ENCODE measurements at places on chromosomes 6 and 20.
A peak's percentile ranks its signal among the peaks of the same experiment; 100 is the strongest.

DNA sequence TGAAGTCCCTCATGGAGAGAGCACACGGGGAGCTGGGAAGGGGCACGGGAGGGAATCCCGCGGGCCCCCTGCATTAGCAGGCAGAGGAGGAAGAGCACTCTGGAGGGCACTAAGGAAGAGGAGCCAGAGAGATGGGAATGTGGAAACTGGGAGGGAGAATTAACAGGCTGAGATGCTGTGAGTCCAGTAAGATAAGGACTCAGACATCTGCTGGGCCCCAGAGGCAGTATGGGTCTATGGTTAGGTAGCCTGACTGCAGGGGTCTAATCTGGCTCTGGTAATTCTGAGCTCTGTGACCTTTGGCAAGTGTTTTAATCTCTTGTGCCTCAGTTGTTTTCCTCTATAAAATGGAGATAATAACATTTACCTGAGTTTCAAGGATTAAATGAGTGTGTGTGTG is 15.7 kb upstream of the SRSF3 start:
- H3K27me3 ChIP-seq, result no peaks in the 10 kb centered on the region
- no peaks in the 10 kb centered on the region for H3K36me3 ChIP-seq
- no peak overlapping the region for H3K4me3 ChIP-seq
- DNase-seq, result no peak
- peaks cover 5% of the 10 kb centered on the region for H3K4me1 ChIP-seq
- H3K27ac ChIP-seq, result no peak overlapping the region

DNA sequence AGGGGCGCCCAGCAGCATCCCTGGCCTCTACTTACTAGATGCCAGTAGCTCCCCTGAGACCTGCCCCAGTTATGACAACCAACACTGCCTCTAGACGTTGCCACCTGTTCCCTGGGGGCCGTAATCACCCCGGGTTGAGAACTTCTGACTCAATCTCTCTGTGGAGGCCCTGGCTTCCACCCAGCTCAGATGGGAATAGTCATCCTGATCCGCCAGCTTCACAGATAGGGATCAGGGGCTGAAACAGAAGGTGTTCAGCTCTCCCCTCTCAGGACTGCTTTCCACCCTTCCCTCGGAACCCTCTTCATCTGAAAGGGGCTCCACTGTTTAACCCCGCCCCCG is 3.3 kb downstream of the CAPN11 start:
- no peak for DNase-seq
- no peaks in the 10 kb centered on the region for H3K36me3 ChIP-seq
- peaks cover 16% of the 10 kb centered on the region for H3K4me1 ChIP-seq
- H3K4me3 ChIP-seq, result no peak overlapping the region

DNA sequence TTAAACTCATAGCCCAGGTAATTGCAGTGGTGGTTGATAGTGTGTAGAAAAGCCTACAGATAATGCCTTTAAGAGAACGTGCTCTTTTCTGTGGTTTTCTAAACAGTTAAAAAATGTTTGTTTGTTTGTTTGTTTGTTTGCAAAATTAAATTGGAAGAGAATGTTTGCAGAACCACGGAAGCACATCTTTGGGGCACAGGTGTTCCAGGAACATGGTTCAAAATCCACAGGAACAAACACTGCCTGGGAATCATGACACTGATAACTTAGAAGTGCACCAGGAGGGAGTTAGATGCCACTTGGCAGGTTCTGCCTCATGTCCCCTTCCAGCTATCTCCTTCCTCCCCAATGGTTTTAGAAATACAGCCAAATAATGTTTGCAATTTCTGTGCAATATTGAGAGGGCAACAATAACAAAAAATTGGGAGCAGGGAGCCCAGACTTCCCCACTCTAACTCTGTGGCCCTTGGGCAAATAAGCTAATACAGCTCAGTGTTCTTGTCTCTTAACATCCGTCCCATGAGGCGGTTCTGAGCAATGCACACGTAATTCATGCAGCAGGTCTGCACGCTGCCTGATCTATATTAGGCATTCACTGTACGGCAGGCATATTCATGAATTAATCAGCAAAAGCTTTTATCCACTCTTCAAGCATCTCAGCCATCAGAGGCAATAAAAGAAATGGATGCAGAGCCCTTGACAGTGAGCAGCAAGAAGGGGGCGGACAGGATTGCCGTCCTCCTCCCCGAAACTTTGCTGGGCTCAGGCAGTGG is 274.3 kb upstream of the FOXQ1 start:
- no peaks in the 10 kb centered on the region for H3K4me1 ChIP-seq
- H3K27me3 ChIP-seq, result peaks cover 44% of the 10 kb centered on the region
- H3K36me3 ChIP-seq, result no peaks in the 10 kb centered on the region
- DNase-seq, result no peak

GRCh38 chr6:163825033-163825432 is 410.5 kb downstream of the QKI start:
- no peaks in the 10 kb centered on the region for H3K4me1 ChIP-seq
- no peak for DNase-seq
- no peaks in the 10 kb centered on the region for H3K36me3 ChIP-seq

DNA sequence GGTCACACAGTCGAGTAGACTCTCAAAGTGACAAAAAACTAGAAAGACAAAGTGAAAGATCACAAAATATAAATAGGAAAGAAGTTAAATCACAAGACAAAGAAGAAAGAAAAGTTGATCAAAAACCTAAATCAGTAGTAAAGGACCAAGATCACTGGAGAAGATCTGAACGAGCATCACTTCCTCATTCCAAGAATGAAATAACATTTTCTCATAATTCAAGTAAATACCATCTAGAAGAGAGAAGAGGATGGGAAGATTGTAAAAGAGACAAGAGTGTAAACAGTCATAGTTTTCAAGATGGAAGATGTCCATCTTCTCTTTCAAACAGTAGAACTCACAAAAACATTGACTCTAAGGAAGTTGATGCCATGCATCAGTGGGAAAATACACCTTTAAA is 31.6 kb upstream of the GJA10 start:
- peaks cover 14% of the 10 kb centered on the region for H3K4me1 ChIP-seq
- H3K4me3 ChIP-seq, result no peak overlapping the region

DNA sequence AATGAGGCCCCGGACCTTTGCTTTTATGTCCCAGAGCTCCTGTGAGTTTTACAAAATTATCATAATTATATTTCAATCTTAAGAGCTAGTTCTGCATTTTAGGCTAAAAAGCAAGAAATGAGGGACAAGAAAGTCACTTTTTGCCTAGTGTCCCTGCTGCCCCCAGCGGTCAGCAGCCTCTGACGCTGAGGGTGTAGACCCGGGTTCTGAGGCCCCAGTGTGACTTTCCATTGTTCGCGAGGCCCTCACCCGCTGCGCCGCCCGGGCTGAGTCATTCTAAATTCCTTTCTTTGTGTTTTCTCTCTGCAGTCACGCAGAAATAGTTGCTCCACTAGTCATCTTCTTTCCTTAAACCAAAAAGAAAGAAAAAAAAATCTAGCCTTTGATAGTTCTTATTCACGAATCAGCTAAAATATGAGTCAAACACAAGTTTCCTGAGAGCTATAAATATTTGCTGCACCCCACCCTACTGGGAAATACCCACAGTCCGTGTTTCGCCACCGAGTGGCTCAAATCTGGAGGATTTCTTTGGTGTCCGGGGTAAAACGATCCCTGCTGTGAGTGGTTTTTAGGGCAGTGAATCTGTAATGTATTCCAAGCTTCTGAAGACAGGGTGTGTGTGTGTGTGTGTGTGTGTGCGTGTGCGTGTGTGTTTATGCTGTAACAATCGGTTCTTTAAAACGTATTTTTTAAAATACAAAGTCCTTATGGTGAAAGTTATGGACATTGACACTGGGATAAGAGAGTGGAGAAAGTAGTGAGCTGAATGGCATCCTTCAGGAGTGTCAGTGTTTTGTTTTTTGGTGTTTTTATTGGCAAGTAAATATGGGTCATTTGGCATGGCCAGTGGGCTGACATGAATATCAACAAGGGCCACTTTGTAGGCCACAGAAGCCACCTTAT is 59.7 kb upstream of the EEF1A1 start:
- H3K27ac ChIP-seq, result peak overlapping the region; percentile 97
- H3K36me3 ChIP-seq, result peaks cover 2% of the 10 kb centered on the region
- DNase-seq, result peak; percentile 81
- no peaks in the 10 kb centered on the region for H3K27me3 ChIP-seq
- H3K4me3 ChIP-seq, result peak overlapping the region; percentile 64

GRCh38 chr20:45111285-45111684 is 3.7 kb downstream of the WFDC5 start:
- no peak overlapping the region for H3K27ac ChIP-seq
- no peak overlapping the region for H3K4me3 ChIP-seq
- no peaks in the 10 kb centered on the region for H3K36me3 ChIP-seq
- no peaks in the 10 kb centered on the region for H3K27me3 ChIP-seq
- DNase-seq, result no peak

- no peaks in the 10 kb centered on the region for H3K4me1 ChIP-seq
- no peak overlapping the region for H3K4me3 ChIP-seq
- no peak overlapping the region for H3K27ac ChIP-seq
- H3K27me3 ChIP-seq, result no peaks in the 10 kb centered on the region
Observed at GRCh38 chr6:35033683-35034082, 107.5 kb downstream of the TCP11 start.

- no peaks in the 10 kb centered on the region for H3K36me3 ChIP-seq
- no peak for DNase-seq
- no peak overlapping the region for H3K27ac ChIP-seq
- no peaks in the 10 kb centered on the region for H3K27me3 ChIP-seq
Observed at GRCh38 chr6:155066361-155066760, 71.2 kb downstream of the TIAM2 start.

DNA sequence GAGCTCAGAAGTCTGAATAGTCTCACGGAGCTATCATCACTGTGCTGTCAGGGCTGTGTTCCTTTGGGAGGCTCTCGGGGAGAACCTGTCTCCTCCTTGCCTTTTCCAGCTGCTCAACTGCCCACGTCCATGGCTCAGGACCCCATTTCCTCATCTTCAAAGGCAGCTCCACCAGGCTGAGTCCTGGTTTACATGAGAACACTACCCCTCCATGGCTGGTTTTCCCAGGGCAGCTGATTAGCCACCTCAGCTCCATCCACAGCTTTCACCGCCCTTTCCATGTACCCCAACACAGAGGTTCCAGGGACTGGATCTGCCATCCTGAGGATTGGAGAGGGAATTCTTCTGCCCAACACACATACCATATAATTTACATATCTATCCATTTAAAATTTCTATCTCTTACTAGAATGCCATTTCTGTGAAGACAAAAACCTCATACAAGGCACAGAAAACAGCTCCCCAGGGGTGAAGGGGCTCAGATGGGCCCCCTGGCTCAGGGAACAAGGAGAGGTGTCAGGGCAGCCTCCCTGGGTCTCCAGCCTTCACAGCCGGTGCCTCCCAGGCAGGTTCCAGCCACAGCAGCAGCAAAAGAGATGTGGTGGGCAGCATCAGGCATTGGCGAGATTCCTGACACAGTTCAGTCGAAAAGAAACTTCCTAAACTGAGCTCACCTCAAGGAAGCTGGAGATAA is 2.2 kb upstream of the RAET1E start:
- peaks cover 12% of the 10 kb centered on the region for H3K4me1 ChIP-seq
- H3K36me3 ChIP-seq, result no peaks in the 10 kb centered on the region
- H3K4me3 ChIP-seq, result no peak overlapping the region

DNA sequence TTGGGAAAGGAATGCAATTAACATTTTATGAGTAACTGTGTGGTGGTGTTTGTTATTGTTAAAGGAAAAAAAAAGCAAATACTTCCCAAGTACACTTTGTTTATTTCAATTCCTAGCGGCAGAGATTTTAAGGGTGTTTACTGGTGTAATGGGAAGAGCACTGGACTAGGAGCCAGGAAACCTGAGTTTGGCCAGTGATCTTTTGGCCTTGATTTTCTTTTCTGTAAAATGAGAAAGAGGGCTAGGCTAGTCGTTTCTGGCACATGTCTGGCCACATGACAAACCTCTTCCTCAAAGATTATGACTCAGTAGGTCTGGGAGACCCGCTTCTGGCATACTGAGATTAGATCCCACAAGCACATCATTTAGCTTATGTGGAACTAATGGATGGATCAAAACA is 428.1 kb upstream of the NOX3 start:
- DNase-seq, result no peak
- H3K4me1 ChIP-seq, result peaks cover 35% of the 10 kb centered on the region
- no peak overlapping the region for H3K27ac ChIP-seq

- H3K36me3 ChIP-seq, result peaks cover 71% of the 10 kb centered on the region
- H3K4me3 ChIP-seq, result no peak overlapping the region
- no peak overlapping the region for H3K27ac ChIP-seq
- no peak for DNase-seq
- no peaks in the 10 kb centered on the region for H3K27me3 ChIP-seq
Observed at GRCh38 chr6:126056355-126057004, 70.1 kb downstream of the TRMT11 start.

DNA sequence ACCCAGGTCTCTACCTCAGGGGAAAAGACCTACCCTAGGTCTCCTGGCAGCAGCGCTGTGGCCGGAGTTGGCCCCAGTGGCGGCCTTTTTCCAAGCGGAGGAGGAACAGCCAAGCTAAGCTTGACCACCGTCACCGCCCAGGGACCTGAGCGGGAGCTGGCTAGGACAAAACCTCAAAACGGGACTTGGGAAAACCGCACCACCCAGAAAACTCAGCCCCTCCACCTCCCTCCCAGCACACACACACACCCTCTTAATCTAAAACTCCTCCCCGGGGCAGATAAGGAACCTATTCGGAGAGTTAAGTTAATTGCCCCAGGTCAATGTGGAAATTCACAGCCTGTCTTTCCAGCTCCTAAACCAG is 2.7 kb upstream of the TRERF1 start:
- peak overlapping the region; percentile 96 for H3K4me3 ChIP-seq
- peaks cover 10% of the 10 kb centered on the region for H3K27me3 ChIP-seq
- peaks cover 21% of the 10 kb centered on the region for H3K36me3 ChIP-seq
- DNase-seq, result no peak
- H3K4me1 ChIP-seq, result peaks cover 30% of the 10 kb centered on the region

DNA sequence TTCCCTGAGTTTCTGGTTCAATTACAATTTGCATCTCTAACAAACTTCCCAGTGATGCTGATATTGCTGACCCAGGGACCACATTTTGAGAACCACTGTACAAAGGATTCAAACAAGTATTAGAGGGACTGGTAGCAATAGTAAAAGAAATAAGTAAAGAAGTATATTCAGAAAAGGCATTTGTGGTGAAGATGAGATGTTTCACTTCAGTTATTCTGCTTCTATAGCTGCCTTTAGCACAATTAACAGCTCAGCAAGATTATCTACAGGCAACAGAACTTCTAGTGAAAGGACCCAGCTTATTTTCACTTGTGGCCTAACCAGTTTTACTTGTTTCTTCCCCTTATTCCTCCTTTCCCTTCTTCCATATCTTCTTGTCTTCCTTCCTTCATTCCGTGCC is 149.4 kb downstream of the PHF3 start:
- no peak for DNase-seq
- no peaks in the 10 kb centered on the region for H3K4me1 ChIP-seq
- H3K36me3 ChIP-seq, result no peaks in the 10 kb centered on the region
- no peak overlapping the region for H3K27ac ChIP-seq
- no peak overlapping the region for H3K4me3 ChIP-seq

DNA sequence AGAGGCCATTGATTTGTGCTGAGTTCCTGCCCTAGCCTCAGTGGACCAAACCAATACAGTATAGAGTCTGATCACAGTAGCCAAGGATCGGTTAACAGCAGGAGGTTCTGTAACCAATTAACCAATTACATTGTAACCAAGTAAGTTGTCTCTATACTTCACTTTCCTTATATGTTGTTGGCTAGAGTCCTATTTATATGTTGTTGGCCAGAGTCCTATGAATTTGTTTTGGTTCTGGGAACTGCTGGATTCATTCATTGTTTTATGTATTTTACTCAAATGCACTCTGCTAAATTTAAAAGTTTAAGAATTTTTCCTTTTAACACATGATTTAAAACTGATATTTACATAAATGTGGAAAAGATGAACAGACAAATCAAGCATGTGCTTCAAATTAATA is 597.4 kb upstream of the HS3ST5 start:
- H3K27ac ChIP-seq, result no peak overlapping the region
- no peaks in the 10 kb centered on the region for H3K27me3 ChIP-seq

GRCh38 chr6:21402368-21402767 is 191.2 kb upstream of the SOX4 start:
- H3K36me3 ChIP-seq, result no peaks in the 10 kb centered on the region
- no peak overlapping the region for H3K4me3 ChIP-seq
- H3K27me3 ChIP-seq, result peaks cover 35% of the 10 kb centered on the region
